Sigmoid colon (tissue), 7 donors: ENCODE measurements at places on chromosomes 4 and X. TPM values are rescaled to one million over a fixed set of nuclear protein-coding genes. Genes with fewer than 3 reads are reported as not detected.

Gene DOCK11
- total RNA-seq: 54.6 TPM

Gene DRD5
- not detected for total RNA-seq

Gene EDA
- 6.4 TPM for total RNA-seq

Gene TRMT2B
- total RNA-seq: 19.7 TPM

Gene APELA
- not detected for total RNA-seq
